CD4-positive, alpha-beta T cell (primary cell): ENCODE measurements at places on chromosomes 6 and 20. TPM values are rescaled to one million over a fixed set of nuclear protein-coding genes. Genes with fewer than 3 reads are reported as not detected.

DNA sequence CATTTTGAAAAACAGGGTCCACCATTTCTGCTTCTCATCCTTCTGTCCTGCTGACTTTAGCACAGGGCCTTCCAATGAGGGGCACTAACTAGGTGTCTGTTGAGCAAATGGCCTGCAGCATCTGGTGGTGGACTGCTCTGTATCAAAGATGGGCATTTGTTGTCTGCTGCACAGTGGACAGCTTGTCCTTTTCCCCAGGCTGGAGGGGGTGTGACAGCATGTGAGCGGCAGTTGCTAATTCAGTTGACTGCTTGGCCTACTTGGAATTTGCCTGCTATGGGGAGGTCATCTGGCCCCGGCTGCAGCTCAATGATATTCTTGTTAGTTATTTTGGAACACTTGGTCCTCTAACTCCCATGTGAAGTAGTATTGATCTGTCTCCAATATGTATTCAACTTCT lies 93.7 kb downstream of the SH3BGRL2 start:
- H3K27me3 ChIP-seq: peaks cover 3% of the 10 kb centered on the region
- H3K4me1 ChIP-seq: no peaks in the 10 kb centered on the region
- no peak overlapping the region for H3K4me3 ChIP-seq
- no peaks in the 10 kb centered on the region for H3K36me3 ChIP-seq

DNA sequence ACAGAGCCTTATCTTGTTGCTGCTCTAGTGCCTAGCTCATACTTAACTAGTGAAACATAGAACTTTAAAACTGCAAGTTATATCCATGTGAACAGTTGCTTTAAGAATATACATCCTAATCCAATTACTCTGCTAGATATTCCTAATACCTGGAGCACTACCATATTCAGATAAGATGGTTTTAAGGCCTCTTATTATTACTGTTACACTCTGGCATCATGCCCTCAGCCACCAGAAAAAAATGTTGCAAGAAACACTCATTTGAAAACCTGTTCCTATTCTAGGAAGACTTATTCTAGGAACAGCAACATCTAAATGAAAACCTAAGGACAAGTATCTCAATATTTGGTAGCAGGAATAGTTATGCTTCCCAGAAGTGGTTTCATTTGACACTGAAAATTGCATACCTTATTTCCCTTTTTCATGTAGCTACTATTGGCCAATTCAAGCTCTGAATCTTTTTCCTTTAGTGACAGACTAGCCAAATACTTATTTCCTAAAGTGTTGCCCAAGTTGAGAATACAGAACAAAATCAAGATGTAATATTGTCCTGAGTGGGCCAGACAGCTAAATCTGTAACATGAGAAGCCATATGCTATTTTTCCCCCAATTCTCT lies 4.8 kb upstream of the MTFR2 start:
- no peak overlapping the region for H3K4me3 ChIP-seq
- H3K4me1 ChIP-seq: peaks cover 11% of the 10 kb centered on the region
- no peak for DNase-seq
- H3K36me3 ChIP-seq: peaks cover 33% of the 10 kb centered on the region
- H3K27ac ChIP-seq: no peak overlapping the region

- DNase-seq: no peak
- H3K4me1 ChIP-seq: no peaks in the 10 kb centered on the region
- H3K36me3 ChIP-seq: no peaks in the 10 kb centered on the region
These were observed 34.2 kb downstream of the MAFB start for GRCh38 chr20:40654876-40655275.

DNA sequence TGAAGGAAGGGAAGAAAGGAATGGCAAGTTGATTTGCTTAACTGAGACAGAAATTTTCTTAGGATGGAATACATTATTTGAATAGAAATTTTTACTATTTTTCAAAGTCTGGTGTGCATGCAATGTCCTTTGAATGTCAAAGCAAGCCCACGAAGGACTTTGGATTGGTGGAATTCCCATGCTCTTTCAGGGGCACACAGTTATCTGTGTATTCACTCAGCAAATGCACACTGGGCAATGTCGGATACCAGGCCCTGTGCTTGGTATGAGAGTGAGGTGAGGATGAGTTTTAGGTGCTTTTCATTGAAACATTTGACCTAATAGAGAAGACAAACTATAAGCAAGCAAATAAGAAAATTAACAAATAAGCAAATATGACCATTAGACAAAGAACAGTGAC lies 73.3 kb downstream of the SYCP2L start:
- H3K27ac ChIP-seq: no peak overlapping the region
- no peak overlapping the region for H3K4me3 ChIP-seq
- H3K27me3 ChIP-seq: no peaks in the 10 kb centered on the region
- H3K36me3 ChIP-seq: no peaks in the 10 kb centered on the region
- no peaks in the 10 kb centered on the region for H3K4me1 ChIP-seq
- DNase-seq: no peak

DNA sequence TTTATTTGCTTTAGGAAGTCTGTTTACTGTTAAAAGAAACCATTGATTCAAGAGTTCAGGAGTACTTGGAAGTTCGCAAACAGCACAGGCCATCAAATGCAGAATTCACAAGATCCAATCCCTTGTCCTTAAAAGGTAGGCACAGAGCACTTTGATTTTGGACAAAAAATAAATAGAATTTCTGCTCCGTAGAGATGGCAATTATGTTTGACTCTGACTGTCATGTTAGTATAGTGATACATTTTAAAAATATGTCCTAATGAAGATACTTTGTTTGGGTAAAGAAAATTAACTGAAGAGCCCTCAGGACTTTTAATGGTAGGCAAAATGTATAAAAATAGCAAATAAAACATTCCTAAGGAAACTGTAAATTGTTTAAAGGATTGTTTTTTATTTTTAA lies 113.1 kb downstream of the JAG1 start:
- H3K4me3 ChIP-seq: no peak overlapping the region
- no peak overlapping the region for H3K27ac ChIP-seq
- H3K27me3 ChIP-seq: no peaks in the 10 kb centered on the region
- no peaks in the 10 kb centered on the region for H3K4me1 ChIP-seq

- H3K36me3 ChIP-seq: peaks cover 7% of the 10 kb centered on the region
- H3K4me1 ChIP-seq: no peaks in the 10 kb centered on the region
- H3K4me3 ChIP-seq: no peak overlapping the region
These were observed 6.8 kb downstream of the MKKS start for GRCh38 chr20:10427060-10427692.

DNA sequence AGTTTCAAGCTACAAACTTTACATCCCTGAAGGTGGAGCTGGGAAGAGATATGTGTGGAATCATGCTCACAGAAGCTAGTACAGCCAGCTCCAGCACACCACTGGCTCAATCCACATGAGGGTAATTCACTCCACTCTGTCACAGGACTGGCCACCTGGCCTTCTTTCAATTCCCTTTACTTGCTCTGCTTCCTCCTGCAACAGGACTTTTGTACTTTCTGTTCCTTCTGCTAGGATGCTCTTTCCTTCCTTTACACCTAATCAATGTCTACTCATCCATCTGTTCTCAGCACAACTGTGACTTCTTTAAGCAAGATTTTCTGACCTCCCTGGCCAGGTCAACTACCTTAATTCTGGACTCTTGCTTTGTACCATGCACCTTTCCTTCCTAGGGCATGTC lies 39.4 kb upstream of the MYB start:
- no peak overlapping the region for H3K27ac ChIP-seq
- H3K27me3 ChIP-seq: no peaks in the 10 kb centered on the region
- DNase-seq: no peak
- no peaks in the 10 kb centered on the region for H3K36me3 ChIP-seq
- H3K4me3 ChIP-seq: no peak overlapping the region

GRCh38 chr6:13471184-13471583 lies 16.2 kb downstream of the GFOD1 start:
- no peaks in the 10 kb centered on the region for H3K4me1 ChIP-seq
- H3K4me3 ChIP-seq: no peak overlapping the region
- H3K27ac ChIP-seq: no peak overlapping the region
- H3K36me3 ChIP-seq: no peaks in the 10 kb centered on the region

DNA sequence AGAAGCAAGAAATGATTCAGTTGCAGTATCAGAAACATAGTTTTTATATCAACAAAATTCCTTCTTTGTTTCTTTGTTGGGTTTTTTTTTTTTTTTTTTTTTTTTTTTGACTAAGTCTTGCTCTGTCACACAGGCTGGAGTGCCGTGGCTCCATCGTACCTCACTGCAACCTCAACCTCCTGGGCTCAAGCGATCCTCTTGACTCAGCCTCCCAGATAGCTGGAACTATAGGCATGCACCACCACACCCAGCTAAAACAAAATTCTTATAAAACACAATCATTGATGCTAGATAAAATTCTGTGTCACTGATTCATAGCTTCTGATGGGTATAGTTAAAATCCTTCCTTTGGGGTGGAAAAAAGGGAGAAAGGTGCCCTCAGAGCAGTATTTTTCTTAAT lies 110.3 kb upstream of the TNFAIP3 start:
- no peak overlapping the region for H3K4me3 ChIP-seq
- H3K27ac ChIP-seq: no peak overlapping the region
- peaks cover under 1% of the 10 kb centered on the region for H3K4me1 ChIP-seq
- DNase-seq: no peak
- H3K27me3 ChIP-seq: no peaks in the 10 kb centered on the region

DNA sequence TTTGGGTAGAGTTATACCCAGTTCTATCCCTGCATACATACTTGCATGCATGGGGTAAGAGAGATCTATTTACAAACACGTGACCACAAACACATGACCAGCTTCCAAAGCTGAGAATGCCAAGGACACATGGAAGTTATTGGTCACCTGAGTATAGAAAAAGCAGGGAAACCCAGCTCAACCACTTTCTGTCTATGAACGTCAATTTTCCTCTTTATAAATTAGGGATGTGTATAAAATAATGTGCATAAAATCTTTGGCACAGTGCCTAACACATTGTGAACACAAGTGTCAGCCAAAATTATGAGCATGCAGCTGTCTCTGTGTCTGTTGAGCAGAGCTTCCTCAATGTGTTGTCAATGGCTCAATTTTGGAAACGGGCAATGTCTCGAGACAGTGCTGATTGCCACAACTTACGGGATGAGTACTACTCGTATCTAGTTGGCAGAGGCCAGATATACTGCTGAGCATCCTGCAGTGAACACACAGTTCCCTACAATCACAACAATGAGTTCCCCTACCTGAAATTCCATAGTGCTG lies 44.9 kb downstream of the TPD52L1 start:
- no peaks in the 10 kb centered on the region for H3K27me3 ChIP-seq
- no peak overlapping the region for H3K27ac ChIP-seq
- no peak overlapping the region for H3K4me3 ChIP-seq
- H3K4me1 ChIP-seq: no peaks in the 10 kb centered on the region
- no peaks in the 10 kb centered on the region for H3K36me3 ChIP-seq

GRCh38 chr6:158251565-158251964 lies 60.7 kb upstream of the TULP4 start:
- DNase-seq: no peak
- peaks cover 16% of the 10 kb centered on the region for H3K4me1 ChIP-seq

DNA sequence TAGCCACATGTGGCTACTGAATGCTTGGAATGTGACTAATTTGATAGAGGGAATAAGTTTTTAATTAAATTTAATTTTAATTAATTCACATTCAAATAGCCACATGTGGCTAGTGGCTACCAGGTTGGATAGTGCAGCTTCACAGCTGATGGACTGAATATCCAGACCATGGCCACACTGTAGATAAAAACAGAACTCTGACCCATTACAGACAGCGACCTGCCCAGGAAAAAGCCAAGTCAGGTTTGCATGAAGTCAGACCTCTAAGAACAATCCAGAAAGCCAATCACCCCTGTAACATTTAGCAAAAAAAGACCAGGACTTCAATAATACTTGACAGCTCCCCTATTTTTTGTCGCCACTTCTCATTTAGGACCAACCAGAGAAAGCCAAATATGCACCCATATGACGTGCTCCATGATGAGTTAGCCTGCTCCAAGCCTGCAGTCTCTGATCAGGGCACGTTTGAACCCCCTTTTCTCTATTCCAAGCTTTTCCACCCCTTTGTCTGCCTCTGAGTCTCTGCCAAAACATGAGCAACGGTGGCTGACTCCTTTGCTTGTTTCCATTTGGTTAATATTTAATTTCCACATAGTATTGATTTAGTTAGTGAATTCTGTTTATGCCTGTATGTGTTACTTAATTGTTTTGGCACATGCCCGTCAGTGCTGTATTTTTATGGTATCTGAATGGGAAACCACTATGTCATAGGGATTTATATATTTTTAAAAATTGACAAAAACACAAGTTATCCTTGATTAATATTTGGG lies 636.3 kb downstream of the UTRN start:
- H3K4me1 ChIP-seq: no peaks in the 10 kb centered on the region
- no peaks in the 10 kb centered on the region for H3K36me3 ChIP-seq
- H3K27ac ChIP-seq: no peak overlapping the region

- no peak overlapping the region for H3K27ac ChIP-seq
- no peak overlapping the region for H3K4me3 ChIP-seq
- H3K27me3 ChIP-seq: no peaks in the 10 kb centered on the region
- no peaks in the 10 kb centered on the region for H3K4me1 ChIP-seq
- no peak for DNase-seq
- no peaks in the 10 kb centered on the region for H3K36me3 ChIP-seq
These were observed 7.0 kb downstream of the LBP start for GRCh38 chr20:38353316-38353715.

TBC1D32 gene
- total RNA-seq: 9.4 TPM

RIPPLY2 gene
- not detected for total RNA-seq

CRISP2 gene
- total RNA-seq: not detected

TP53TG5 gene
- total RNA-seq: 0.36 TPM

APCDD1L gene
- not detected for total RNA-seq

PABPC1L gene
- total RNA-seq: 27.5 TPM
